ENCODE measurements at places on chromosomes 7 and 10.

DNA sequence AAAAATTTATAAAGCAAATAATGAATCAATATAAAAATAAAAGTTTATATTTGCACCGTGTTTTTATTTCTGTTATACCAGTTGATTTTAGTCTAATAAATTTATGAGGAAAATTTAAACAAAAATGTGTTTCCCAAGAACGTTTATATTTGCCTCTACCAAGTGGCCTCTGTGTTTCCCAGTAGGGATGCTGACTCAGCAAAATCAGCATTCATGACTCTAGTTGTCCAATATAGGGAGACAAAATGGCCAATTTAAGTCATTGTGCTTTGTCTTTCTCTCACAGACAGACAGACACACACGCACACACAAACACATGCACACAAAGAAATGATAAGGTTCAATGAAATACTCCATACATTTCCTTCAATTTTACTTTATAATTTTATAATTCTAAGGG lies 942.5 kb upstream of the ZWINT start:
- no peak for DNase-seq

GRCh38 chr7:95794917-95795515 lies 22.7 kb downstream of the DYNC1I1 start:
- peak; percentile 23 for DNase-seq

GRCh38 chr10:14040787-14041631 lies 289.7 kb downstream of the FRMD4A start:
- DNase-seq, result no peak

GRCh38 chr7:1520539-1521234 lies 9.8 kb upstream of the MAFK start:
- no peak for DNase-seq

DNA sequence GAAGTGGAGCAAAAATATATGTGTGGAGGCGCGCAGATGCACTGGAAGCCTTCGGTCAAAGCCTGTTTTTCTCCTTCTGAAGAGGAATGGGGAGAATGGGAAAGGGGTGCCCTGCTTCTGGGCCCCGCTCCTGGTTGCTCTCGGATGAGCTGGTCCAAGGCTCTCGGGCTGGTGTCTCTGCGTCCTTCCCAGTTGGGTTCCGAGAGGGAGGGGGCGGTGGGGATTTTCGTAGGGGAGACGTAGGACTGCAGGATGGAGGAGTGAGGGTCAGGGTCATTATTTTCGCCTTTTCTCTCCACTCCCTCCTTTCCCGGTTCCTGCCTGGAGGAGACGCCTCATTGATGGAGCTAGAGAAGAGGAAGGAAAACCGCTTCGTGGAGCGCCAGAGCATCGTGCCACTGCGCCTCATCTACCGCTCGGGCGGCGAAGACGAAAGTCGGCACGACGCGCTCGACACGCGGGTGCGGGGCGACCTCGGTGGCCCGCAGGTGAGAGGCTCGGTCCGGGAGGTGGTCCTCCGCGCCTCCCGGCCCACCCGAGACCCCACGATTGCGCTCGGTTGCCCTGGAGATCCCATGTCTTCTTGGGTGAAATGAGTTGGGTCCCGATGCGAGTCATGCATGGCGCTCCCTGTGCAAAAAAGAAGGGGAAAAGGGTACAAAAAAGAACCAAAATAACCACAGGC lies 790 bp downstream of the ADAM22 start:
- no peak for DNase-seq

DNA sequence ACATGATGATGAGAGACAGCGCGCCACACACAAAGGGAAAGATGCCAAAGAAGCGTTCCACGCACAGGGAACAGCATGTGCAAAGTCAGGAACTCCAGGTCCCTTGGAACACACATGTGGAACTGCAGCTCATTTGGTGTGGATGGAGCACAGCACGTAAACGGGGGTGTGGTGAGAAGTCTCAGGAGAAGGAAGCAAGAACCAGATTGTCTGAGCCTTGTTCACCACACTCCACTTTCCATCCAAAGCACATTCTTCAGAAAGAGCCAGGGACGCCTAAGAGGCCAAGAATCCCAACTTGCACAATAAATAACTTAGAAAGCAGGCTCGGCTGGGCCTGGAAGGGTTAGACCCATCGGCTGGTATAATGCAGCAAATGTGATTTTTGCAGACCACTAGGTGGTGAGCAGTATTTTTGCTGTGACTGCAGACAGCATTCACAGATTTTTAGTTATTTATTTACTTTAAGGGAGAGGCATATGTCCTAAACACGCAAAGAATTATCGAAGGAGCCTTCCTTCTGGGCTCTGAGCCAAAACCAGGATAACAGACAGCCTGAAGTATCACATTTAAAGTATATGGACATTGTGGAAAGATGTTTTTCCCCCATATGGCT lies 27.9 kb upstream of the ASCC1 start:
- no peak for DNase-seq

- DNase-seq, result no peak
Measured at GRCh38 chr7:39310699-39311098, 255.5 kb upstream of the YAE1 start.

- no peak for DNase-seq
Measured at GRCh38 chr10:123140164-123140982, 4.6 kb downstream of the HMX3 start.

- DNase-seq, result no peak
Measured at GRCh38 chr10:69533658-69534057, 39.6 kb downstream of the NEUROG3 start.

DNA sequence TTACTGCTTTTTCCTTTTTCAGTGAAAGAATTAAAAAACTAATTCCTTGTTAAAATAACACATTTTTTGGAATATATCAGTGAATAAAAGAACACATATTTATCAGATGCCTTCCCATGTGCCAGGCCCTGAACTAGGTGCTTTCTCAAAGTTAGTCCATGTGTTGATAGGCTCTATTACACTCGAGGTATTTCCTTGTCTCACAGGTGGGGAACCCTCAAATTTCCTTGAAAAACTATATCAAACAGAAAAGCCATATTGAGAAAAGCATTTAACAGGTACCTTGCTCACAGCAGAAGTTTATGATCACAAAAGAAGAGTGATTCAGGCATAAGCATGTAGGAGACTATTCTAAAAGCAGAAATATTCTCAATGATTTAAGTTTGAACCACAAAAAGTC lies 75.6 kb upstream of the OGDHL start:
- DNase-seq, result no peak

GRCh38 chr7:103076764-103077163 lies 1.8 kb downstream of the ARMC10 start:
- no peak for DNase-seq

GRCh38 chr10:12445701-12446334 lies 96.5 kb downstream of the CAMK1D start:
- DNase-seq, result no peak

DNA sequence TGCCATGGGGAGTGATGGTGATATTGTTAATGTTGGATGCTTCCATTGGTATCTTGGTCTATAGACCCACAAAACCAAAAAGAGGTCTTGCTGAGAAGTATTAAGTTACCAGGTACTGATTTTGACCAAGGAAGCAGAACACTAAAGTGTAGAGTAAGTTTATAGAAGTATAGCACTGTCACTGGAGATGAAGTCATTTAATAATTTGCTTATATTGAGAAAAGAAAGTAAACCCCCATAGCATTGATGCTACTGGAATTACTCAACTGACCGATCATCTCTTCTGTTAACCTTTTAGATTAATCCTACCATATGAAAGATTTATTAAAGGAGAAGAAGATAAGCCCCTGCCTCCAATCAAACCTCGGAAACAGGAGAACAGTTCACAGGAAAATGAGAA lies 183.2 kb downstream of the RTKN2 start:
- DNase-seq, result peak; percentile 39

DNA sequence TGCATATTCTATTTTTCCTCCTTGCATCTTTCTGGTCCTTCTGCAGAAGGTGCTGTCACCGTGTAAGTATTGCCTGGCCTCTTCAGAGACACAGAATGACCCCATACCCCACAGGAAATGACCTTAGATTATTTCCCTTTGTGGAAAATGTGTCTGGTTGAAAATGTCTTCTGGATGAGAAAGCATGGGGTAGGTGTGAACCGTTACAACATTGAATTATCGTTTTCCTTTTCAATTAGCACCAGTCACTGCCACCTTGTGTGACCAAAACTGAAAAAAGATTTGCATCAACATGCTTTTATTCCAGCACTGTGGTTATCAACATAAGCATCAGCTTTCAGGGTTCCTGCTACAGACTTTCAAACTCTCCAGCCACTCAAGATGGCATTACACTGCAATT lies 58.0 kb upstream of the CELF2 start:
- peak; percentile 73 for DNase-seq

DNA sequence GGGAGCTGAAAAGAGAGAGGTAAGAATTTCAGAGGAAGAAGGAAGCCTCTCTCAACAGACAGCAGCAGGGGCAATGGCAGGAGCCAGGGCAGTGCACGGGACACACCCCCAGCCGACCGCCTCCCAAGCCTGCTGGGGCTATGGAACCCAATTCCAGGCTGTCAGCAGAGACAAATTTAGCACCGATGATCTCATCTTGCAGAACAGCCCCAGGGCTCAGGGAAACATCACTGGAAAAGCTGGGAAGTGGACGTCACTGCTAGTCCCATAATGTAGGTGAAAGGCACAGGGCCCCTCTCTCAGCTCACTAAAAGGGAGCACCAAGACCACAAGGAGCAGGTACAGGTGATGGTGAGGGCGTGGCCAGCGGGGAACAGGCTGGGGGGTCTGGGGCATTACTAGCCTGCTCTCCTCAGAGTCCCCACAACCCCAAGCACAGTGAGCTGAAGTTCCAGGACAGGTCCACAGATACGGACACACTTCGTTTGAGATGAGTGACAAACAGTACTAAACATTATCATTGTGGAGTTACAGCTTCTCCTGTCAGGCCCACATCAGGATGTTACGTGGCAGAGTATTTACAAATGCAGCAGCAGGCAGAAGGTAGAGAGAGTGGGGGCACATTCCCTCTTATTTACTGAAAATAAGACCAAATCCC lies 103.7 kb downstream of the PLXNA4 start:
- no peak for DNase-seq

- DNase-seq, result no peak
Measured at GRCh38 chr10:60767424-60767823, 10.9 kb upstream of the CDK1 start.

Measured in activated CD4-positive, alpha-beta T cell treated with anti-CD3 and anti-CD28 coated beads, Interleukin-2, amount 50 U/mL, for 16 hours (primary cell).